Skeletal muscle cell (primary cell): ENCODE measurements at places on chromosomes 5 and 9.
A peak's percentile ranks its signal among the peaks of the same experiment; 100 is the strongest.

DNA sequence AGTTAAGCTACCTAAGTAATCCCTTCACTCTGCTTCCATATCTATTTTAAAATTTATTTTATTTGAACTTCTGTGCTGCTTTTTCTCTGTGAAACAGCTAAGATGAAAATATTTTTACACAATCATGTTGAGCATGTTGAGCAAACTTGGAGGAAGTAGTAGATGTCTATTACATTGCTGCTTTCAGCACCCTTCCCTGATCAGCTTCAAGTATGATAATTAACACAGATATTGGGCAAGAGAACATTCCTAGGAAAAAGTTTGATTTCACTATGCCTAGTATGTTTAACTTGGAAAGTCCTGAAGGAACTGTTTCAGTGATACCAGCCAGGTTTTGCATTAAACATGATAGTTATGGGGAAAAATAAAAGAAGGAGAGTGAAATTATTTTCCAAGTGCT, 283.6 kb downstream of the ELAVL2 start:
- peak; percentile 30 for DNase-seq

- no peak for DNase-seq
Observed at GRCh38 chr5:32299059-32299677, 13.6 kb downstream of the MTMR12 start.

GRCh38 chr5:77223653-77224052, 13.2 kb downstream of the PDE8B start:
- DNase-seq, result no peak

DNA sequence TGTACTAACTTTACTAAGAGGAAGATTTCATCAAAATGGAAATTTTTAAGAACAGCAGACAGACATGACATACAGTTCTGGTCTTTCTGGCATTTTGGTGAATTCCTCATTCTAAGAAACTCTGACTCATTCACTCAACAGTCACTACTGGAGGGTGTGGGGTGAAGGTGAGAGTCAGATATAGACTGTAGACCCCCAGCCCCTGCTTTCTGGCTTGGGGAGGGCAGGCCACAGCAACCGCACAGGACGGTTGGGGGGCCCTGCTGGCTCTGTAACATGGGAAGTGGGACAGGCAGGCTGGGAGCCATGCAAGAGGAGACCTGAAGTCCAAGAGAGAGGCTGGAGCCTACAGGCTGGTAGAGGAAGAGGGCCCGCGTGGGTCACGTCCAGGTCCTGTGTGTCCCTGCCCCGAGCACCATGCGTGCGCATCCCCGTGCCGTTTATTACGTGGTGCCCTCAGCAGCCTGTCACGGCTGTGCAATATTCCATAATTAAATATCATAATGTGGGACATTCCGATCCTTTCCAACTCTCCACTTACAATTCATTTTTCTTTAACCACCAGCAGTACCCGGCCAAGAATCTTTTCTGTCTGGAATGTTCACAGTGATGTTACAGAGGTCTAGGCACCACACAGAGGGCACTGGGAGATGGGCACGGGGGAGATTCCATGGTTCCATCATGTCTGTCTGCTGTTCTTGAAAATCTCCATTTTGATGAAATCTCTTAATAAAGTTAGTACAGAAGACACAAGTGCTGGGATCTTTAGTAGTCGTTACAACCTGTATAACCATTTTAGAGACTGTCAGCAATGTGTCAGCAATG, 75.5 kb downstream of the SEMA4D start:
- no peak for DNase-seq

GRCh38 chr9:119047513-119048307, 321.5 kb downstream of the BRINP1 start:
- DNase-seq, result no peak

- no peak for DNase-seq
Observed at GRCh38 chr9:71826279-71826678, 58.0 kb upstream of the CEMIP2 start.

- no peak for DNase-seq
Observed at GRCh38 chr5:68290260-68290674, 74.7 kb downstream of the PIK3R1 start.

DNA sequence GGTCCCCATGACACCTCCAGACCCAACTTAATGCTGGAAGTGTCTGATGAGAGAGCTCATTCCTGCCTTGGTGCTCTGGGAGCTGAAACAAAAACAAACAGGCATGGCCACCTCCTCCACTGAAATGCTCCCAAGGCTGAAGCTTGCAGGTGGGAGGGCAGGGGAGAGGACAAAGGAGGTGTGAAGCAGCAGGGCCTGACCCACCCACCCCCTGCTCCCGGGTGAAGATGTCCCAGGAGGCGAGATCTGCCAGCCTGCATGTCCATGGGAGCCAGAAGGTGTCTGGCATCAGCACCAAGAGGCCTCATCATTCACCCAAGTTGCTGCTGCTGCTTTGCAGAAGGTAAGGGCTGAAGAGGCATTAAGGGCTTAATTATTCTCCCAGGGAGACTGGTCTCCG, 4.2 kb upstream of the CCIN start:
- no peak for DNase-seq

- no peak for DNase-seq
Observed at GRCh38 chr5:155746367-155747038, 580.5 kb upstream of the SGCD start.

DNA sequence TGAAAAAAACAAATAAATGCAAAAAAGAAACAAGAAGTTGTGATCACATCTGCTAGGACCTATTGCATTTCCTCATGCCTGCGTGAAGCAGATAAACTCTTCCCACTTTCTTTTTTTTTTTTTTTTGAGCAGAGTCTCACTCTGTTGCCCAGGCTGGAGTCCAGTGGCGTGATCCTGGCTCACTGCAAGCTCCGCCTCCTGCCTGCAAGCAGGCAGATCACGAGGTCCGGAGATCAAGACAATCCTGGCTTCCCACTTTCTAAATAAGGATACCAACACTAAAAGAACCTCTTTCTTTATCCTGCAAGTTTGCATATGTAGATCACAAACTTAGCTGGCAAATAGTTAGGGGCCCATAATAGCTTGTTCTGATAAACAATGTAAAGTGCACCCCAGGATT, 128.6 kb downstream of the ASTN2 start:
- no peak for DNase-seq

- DNase-seq, result no peak
Observed at GRCh38 chr5:142277796-142278195, 47.0 kb downstream of the SPRY4 start.
